Uterus (tissue), 4 donors: ENCODE measurements at places on chromosomes 5 and 9.

GRCh38 chr5:178391480-178391879 lies 158.9 kb upstream of the PHYKPL start:
- DNase-seq = no peak

GRCh38 chr5:132253008-132253441 lies 4.5 kb upstream of the PDLIM4 start:
- no peak for DNase-seq

GRCh38 chr9:136902259-136902821 lies 16.0 kb downstream of the TRAF2 start:
- peak; percentile 47 for DNase-seq

DNA sequence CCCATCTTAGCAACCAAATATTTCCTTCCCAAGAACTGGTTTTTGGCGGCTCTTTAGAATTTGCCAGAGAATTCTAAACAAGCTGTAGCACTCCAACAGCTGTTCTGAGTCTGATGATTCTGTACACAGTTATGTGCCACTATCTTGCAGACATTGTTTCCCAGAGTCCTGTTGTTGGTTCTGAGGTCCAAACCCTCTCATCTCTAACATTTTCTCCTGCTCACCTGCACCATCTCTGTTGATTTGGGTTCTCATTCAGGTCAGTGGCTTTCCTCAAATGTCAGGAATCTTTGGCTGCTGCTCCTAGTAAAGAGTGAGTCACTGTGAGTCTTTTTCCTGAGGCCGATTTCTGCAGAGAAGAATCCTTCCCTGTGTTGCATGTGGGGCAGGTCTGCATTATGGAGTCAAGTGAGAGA lies 50.0 kb downstream of the CAMSAP1 start:
- DNase-seq = no peak

- DNase-seq = no peak
Observed at GRCh38 chr9:79630521-79631403, 59.0 kb downstream of the TLE4 start.

DNA sequence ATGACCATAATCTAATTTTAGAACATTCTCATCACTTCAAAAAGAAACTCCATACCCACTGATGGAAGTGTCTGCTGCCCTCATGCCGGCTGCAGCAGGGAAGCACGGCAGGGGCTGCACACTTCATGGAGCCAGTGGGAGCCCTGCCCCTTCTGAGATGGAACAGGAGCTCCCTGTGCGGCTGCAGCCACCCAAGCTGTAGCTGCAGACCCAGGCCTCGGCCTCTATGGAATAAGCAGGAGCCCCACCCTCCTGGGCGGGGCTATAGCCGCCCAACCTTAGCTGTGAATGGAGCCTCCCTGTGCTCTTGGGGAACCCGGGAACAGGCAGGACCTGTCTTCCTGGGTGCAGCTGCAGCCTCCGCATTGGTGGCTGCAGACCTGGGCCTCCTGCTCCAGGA lies 128.5 kb downstream of the NUDT12 start:
- DNase-seq = no peak

DNA sequence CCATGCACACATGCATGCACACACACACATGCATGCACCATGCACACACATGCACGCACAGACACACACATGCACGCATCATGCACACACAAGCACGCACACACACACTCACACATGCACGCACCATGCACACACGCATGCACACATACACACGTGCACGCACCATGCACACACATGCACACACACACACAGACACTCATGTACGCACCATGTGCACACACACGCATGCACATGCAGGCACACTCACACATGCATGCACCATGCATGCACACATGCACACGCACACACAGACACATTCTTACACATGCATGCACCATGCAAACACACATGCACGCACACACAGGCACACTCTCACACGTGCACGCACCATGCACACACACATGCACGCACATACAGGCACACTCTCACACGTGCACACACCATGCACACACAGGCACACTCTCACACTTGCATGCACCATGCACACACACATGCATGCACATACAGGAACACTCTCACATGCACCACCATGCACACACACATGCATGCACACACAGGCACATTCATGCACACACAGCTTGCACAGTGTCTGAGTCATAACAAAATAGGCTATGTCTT lies 117.5 kb downstream of the TENT4A start:
- no peak for DNase-seq

- DNase-seq = no peak
Observed at GRCh38 chr9:98107926-98108325, 11.1 kb downstream of the TRIM14 start.

GRCh38 chr5:68271124-68271523 lies 55.6 kb downstream of the PIK3R1 start:
- no peak for DNase-seq

GRCh38 chr5:14147210-14147609 lies 4.1 kb downstream of the TRIO start:
- no peak for DNase-seq

- no peak for DNase-seq
Observed at GRCh38 chr5:150469718-150470469, 20.4 kb upstream of the RPS14 start.

GRCh38 chr9:112846528-112847488 lies 43.9 kb downstream of the SLC46A2 start:
- no peak for DNase-seq

DNA sequence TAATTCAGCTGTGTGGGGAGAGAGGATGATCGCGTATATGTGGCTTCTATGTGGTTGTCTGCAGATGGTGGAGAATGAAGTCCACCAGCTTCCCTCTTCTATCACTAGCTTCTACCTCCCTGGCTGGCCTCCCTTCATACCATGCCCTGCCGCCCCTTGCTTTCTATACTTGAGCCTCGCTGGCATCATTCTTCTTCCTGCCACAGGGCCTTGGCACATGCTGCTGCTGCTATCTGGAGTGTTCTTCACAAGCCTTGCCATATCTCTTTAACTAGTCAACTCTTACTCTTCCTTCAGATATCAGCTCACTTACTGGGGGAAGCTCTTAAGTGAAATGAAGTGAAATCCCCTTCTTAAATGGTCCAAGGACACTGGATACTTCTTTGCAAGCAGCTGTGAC lies 100.4 kb downstream of the FGF1 start:
- no peak for DNase-seq

GRCh38 chr5:39544941-39545340 lies 120.2 kb upstream of the DAB2 start:
- no peak for DNase-seq

DNA sequence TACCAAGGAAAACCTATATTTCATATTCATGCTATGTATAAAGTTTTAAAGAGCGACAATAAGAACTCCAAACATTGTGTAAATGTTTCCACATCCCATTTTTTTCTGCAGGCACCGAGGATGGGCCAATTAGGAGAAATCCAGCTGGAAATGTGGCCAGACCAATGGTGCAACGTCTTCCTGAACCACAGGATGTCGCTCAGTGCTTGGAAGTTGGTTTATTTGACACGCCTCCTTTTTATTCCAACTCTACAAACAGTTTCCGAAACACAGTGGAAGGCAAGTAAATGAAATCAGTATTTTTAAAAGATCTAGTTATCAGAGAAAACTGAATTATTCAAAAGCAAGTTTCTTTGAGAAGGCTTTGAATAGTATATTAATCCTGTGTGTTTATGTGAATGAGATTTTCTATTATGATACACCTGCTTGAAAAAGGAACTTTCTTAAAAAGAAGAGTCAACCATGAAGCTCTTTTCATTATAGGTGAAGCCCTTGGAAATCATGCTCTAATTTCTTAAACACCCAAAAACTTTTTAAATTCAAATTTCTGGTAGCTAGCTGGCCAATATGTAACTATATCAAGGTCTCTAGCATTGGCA lies 9.1 kb downstream of the TYRP1 start:
- DNase-seq = peak; percentile 19

- DNase-seq = no peak
Observed at GRCh38 chr9:95572381-95573151, 55.8 kb upstream of the PTCH1 start.

GRCh38 chr5:107242411-107243219 lies 428.1 kb downstream of the EFNA5 start:
- DNase-seq = no peak

- peak; percentile 83 for DNase-seq
Observed at GRCh38 chr5:149320791-149321330, 24.4 kb upstream of the GRPEL2 start.

DNA sequence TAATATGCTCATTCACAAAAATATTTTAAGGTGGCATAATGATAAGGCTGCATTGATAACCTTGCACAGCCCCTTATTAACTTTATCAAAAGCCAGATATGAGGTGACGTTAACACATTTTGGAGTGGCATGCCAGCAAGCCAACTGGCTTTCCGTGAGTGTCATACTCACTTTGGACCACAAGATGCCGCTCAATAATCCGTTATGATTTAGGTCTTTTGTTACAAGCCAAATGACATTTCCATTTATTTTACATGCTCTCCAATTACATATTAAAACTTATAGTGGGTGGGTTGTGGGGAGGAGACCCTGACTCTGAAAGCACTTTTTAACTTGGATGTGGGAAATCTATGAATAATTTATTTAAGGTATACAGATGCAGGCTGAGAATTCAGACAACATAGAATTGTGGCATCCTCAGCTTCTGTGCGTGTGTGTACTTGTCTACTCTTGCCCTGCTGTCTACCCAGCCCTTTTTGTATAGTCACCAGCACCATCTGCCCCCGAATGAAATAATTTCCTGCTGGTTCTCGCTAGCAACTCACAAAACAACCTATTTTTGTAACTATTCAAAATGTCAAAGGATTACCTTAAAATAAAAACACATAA lies 305.1 kb downstream of the PSAT1 start:
- DNase-seq = no peak

DNA sequence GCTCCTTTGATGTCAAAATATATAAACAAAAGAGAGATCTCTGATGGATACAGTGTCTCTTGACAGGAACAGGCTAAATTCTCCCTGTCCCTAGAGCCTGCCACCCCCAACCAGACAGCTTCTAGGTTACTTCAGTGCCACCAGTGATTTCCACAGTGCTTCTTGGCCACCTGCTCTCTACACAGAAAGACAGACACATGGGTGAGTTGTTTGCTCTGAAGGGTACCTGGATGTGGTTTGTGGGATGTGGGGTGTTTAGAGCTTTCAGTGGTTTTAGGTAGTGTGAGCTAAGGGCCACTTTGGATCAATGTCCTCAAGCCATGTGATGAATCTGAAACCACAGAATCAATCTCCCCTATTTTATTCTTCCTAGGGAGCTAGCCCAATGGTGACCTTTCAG lies 125.4 kb downstream of the ANKRD18B start:
- DNase-seq = no peak

DNA sequence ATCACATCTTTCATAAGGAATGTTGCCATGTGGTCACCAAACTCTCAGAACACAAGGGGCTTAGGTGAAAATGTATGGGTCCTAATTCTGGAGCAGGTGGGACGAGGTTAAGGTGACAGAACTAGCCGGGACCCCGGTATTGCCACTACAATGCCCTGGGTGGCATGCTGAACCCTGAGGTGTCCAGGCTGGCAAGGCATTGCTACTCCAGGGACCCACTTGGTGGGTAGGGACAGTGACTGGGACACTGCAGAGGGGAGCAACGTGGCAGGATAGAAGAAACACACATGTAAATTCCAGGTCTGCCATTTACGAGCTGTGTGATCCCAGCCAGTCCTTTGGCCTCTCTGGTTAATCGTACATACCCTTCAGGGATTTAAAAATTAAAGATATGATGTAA lies 206.9 kb upstream of the MVB12B start:
- DNase-seq = no peak

DNA sequence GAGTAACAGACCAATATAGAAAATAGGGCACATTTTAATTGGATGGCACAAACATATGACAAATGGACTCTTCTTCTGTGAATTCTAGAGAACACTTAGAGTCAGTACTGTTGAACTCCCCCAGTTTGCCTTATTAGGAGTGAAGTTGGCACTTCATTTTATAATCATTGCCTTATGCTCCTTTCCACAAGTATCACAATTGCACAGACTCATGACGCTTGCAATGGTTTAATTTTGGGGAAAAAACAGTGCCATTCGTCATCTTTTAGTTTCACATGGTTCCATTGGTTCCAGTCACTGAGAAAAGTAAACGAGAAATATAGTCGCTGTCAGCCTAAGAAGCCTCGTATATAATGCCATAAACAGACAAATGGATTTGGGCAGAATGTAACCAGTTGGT lies 71.2 kb downstream of the LURAP1L start:
- no peak for DNase-seq

- no peak for DNase-seq
Observed at GRCh38 chr5:152314196-152314829, 90.8 kb downstream of the NMUR2 start.

- no peak for DNase-seq
Observed at GRCh38 chr9:90972057-90972456, 170.4 kb downstream of the SYK start.

GRCh38 chr5:130963798-130964197 lies 201.3 kb downstream of the HINT1 start:
- no peak for DNase-seq

GRCh38 chr5:151581812-151582583 lies 9.1 kb downstream of the FAT2 start:
- no peak for DNase-seq

DNA sequence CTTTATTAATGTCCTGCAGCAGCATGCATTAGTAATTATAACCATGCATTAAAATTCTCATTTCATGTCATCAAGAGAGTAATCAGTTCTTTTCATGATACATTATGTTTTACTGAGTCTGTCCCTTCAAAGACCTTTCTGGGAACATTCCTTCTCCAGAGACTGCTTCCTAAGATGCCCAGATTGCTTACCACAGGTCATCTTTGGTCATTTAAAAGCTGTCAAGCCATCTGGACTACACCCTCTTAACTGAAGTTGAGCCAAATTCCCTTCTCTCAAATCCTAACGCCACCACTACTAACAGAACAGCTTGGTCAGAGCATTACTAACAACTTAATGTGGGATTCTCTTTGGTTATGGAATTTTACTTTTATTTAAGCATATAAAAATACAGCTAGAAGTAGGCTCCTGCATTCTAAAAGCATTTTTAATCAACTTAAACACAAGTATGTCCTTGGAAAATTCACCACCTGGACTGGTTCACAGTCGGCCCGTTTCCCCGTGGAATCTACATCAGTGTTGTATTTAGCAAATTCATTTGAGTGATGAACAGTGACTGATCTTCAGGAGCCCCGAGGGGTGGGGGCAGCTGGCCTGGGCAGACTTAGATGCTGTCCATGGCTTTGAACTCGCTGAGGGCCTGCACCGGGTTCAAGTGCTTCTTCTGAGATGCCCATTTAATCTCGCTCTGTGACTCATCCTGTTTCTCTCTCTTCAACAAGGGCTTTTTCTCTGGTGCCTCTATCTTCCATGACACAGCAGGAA lies 92.8 kb upstream of the CCDC112 start:
- no peak for DNase-seq

DNA sequence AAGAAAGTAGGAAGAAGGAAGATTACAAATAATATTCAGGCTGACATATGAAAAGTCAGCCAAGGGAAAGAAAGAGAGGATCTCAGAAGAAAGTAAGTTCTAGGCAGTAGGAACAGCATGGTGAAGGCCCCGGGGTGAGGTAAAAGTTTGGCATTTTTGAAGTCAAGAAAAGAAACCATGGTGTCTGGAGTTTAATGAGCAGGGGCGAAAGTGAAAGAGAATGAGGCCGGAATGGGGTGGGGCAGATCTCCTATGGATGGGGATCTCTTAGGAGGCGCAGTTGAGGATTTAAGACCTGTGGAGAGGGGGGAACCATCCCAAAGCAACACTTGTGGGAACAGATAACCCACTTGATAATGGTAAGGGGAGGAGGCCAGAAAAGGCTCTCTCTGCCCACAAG lies 42.3 kb upstream of the SMAD5 start:
- no peak for DNase-seq

GRCh38 chr9:36092509-36093215 lies 43.9 kb upstream of the GLIPR2 start:
- DNase-seq = no peak
